Fibroblast of skin of left quadriceps (primary cell): ENCODE measurements at places on chromosomes 3 and 15.

GRCh38 chr3:118984699-118985098 lies 49.9 kb downstream of the IGSF11 start:
- DNase-seq: no peak

DNA sequence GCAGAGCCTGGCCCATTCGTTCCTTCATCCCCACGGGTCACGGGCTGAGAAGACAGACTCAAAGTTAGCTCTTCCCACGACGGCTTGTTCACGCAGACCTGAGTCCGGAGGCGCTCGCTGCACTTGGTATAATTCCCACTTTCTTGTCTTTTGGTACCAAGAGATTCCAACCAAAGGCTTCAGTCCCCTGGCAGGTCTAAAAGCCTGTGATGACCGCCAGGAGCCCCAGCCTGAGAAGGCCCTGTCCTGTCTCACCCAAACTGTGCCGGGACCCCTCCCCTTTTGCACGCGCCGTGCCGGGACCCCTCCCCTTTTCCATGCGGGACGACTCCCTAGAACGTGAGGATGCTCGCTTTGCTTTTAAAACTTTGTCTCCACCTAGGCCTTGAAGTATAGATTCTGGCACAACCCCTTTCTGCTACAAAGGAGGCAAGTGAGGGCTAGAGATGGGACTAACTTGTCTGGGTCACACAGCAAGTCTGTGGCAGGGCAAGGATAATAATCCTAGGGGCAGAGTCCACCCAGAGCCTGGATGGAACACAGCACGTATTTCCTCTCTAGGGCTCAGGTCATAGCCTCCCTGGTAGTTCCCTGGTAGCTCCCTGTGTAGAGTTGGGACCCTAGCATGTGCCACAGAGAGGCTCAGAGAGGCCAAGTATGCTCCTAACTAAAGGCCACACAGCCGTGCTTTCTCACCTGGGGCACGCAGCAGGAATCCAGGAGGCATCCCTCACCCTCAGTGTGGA lies 211.3 kb downstream of the XXYLT1 start:
- DNase-seq: no peak

- no peak for DNase-seq
Observed at GRCh38 chr3:8500319-8500988, 1.2 kb upstream of the LMCD1 start.

- no peak for DNase-seq
Observed at GRCh38 chr15:60372756-60373155, 25.0 kb downstream of the ANXA2 start.

GRCh38 chr15:39890621-39891020 lies 29.4 kb downstream of the GPR176 start:
- no peak for DNase-seq

GRCh38 chr3:148709560-148710253 lies 12.0 kb downstream of the AGTR1 start:
- DNase-seq: no peak

- no peak for DNase-seq
Observed at GRCh38 chr15:27463525-27464088, 492.6 kb downstream of the GABRG3 start.

DNA sequence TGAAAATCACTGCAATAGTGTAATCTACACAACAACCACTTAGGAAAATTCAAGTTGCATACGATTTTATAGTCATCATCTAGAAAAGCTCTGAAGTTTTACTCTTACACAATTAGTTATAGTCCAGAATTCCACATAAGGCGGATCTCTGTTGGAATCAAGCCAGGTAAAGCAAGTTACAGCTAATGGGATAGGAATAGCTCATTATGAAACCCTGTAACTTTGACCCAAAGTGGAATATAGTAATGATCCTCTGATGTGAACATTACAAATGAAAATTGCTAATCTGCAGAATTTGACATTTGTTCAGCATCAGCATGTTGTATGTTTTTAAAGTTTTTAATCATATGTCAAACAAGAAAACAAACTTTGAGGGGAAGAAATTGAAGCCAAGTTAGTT lies 4.4 kb downstream of the CERS3 start:
- no peak for DNase-seq

DNA sequence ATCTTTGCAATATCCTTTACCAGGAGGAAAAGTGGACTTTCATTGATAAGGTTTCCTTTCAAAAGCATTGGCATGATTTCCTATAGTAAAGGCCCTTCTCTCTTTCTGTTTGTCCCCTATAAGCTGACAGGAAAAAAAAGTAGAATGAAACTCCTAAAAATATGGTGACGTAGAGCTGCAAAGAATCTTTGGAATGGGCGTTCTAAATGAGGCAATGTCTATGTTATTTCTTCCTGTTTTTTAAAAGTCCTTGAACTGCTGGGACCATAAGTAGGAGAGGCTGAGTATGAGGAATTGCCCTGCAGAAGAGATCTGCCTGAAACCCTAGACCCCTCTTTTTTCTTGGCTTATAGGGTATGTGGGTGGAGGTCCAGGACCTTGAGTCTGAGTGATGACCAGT lies 17.2 kb downstream of the ST3GAL6 start:
- no peak for DNase-seq
